Calu3 (cell line): ENCODE measurements at places on chromosomes 4 and X. TPM values are rescaled to one million over a fixed set of nuclear protein-coding genes. Genes with fewer than 3 reads are reported as not detected.

KIAA1210 gene
- 0.09 TPM in 1 of 2 replicates, not detected in the other for total RNA-seq

CSAG1 gene
- not detected in 2 replicates for total RNA-seq

MAD2L1 gene
- total RNA-seq: 42.9 and 48.1 TPM in 2 replicates

DNA sequence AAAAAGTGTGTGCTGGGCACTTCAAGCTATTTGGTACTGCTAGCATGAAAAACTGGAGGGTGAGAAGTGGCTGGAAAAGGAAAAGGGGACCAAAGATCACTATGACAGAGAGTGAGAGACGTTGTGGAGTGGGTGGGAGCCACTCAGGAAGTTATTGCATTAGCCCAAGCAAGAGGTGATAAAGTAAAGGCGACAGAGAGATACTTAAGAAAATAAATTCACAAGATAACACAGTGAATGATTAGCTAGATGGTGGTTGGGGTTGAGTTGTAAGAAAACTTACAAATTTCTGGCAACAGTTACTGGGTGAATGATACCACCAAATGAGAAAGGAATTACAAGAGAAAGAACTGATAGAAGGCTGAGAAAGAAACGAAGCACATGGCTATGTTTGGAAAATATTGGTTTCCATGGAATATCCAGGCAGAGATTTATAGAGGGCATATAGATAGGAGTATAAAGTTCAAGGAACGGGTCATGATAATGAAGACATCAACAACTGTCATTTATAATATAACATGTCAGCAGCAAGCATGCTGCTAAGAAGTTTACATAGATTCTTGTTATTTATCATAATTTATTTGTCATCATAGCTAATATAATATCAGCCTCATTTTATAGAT, 60.7 kb downstream of the CASK start:
- DNase-seq: no peak

DNA sequence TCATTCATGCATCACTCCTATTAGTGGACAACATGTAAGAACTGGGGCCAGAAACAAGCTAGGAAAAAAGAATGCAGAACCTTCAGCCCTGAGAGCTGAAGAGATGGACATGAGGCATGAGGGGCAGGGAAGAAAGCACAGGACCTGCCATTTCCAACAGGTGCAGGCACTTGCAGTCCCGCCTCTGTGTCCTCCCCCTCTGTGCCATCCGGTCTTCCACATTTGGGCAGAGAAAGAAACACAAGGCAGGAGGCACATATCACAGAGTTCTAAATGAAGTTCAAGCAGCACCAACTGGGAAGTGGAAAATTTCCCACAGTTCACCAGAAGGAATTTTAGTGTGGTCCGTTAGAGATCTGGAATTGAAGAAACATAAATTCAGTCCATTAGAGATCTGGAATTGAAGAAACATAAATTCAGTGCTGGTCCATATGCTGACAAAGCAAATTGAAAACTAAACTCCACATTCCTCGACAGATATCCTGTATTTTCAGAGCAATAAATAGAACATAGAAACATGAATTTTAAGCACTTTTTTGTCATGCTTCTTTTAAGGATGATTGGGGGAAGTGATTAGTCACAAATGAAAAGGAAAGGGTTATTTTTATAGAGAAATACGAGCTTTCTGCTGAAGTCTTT, 57.2 kb upstream of the DAPP1 start:
- no peak for DNase-seq

DNA sequence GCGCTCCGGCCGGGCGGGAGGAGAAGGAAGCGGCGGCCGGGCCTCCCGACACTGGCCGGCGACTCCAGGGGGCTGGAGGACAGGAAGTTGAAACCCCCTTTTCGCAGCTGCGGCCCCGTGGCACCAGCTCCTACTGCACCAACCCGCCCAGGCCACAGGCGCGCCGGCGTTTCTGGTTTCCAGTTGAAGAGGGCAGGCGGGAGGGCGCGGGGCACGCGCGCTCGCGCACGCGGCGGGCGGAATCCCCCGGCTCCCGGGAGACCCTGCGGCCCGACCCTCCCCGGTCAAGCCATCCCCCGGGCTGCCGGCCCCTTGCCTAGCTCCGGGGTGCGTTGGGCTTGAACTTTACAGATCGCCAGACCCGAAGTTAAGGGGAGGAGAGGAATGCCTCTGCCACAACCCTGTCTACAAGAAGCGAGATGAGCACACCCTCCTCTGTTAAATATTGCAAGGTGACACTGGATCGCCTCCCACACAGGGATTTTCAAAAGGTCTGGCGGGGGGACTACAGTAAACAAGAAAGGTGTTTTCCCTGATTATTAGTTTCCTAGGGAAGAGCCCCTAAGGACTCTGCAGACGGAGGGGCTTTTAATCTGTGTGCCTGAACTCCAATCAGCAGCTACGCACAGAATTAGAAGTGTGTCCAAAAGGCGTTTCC, 1.4 kb downstream of the ELOVL6 start:
- DNase-seq: no peak

DNA sequence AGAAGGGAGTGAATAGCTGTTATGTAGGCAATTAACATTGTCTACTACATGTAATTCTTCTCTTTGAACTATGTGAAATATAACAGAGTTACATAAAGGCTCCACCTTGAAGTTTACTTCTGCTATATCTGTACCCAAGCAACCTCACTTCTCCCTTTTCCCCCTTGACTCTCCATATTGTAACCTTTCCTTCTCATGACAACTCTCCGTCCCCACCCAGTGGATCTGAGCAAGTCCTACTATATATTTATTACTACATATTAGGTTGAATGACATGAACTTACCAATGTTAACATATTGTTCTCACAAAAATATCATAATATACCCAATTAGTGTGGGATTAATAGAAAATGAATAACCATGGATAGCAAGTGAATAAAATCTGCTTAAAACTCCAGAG, 93.2 kb upstream of the ATP8A1 start:
- no peak for DNase-seq
